ENCODE measurements at places on chromosomes 4 and X.
A peak's percentile ranks its signal among the peaks of the same experiment; 100 is the strongest.

GRCh38 chr4:183129675-183130074, 30.6 kb downstream of the WWC2 start:
- DNase-seq = no peak

DNA sequence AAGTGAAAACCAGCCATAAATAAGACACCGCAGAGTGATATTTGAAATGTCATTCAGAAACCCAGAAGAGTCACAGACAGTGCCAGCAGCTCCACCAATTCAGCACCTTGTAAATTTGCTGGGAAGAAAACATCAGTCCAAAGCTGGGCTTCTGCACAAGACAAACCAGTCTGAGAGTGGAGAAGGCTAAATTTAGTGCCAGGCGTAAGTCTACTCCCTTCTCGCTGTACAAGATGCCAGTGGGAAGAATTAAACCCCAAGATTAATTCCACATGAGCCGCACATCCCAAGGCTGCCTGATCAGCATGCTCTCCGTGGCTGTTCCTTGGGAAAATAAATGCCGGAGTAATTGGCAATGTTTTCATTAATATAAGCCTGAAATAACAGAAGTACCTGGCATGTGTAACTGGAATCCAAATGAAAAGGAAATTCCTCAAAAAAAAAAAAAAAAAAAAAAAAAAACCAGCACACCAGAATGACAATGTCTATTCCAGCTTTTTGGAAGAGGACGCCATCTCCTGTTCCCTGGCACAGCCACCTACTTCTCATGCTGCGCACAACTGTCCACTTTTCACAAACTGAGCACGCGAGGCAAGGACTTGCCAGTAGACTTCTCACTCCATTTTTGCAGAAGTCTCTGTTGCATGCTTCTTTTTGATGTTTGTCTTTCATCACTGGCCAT, 95.5 kb downstream of the NSUN7 start:
- DNase-seq = no peak

DNA sequence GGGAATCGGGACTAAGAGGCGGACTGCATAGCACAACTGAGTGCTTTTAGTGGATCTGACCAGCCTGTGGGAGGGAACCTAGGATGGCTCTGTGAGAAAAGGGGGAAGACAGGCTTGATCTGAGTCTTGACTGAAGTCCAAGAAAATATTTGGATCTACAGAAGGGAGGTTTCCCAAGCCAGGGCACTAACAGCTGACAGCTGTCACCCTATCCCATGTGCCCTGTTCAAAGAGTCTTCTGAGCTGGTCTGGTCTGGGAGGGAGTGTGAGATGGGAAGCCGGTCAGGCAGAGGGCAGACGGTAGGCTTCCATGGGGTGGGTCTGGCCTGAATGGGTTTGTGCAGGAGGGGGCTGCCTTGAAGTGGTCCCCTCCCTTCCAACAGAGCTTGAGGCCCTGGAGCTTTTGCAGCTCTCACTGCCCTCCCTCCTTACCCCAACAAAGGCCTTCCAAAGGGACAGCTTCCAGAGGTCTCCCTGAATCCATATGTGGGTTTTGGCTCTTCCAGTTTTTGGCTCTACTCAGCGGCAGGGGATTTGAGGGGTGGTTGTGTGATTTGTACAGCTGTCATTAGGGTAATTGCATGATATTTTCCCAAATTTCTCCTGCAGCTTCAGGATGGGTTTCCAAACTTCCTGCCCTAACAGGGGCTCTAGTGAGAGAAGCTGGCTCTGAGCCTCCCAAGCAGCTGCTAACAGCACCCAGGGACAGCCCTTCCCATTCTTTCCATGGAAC, 643.7 kb downstream of the BCOR start:
- DNase-seq = no peak

GRCh38 chr4:89322671-89323070, 15.1 kb upstream of the GPRIN3 start:
- DNase-seq = no peak

DNA sequence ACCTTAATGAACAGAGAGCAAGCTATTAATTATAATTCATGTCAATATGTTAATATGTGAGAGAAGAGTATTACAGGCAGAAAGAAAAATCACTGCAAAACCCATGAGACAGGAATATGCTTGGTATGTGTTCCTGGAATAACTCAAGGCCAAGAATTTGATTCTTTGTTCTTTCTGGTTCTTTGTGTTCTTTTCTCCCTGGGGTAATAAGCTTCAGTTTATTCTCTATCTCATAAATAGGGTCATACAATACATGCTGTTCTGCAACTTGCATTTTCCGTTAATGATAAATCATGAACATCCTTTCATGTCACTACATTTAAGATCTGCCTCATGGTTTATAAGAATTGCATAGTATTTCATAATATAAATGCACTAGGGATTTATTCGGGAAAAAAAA, 16.8 kb upstream of the THOC2 start:
- DNase-seq = no peak

- DNase-seq = no peak
Measured at GRCh38 chrX:134747006-134747405, 88.7 kb upstream of the PLAC1 start.

- no peak for DNase-seq
Measured at GRCh38 chr4:84496331-84496705, 2.8 kb downstream of the NKX6-1 start.

DNA sequence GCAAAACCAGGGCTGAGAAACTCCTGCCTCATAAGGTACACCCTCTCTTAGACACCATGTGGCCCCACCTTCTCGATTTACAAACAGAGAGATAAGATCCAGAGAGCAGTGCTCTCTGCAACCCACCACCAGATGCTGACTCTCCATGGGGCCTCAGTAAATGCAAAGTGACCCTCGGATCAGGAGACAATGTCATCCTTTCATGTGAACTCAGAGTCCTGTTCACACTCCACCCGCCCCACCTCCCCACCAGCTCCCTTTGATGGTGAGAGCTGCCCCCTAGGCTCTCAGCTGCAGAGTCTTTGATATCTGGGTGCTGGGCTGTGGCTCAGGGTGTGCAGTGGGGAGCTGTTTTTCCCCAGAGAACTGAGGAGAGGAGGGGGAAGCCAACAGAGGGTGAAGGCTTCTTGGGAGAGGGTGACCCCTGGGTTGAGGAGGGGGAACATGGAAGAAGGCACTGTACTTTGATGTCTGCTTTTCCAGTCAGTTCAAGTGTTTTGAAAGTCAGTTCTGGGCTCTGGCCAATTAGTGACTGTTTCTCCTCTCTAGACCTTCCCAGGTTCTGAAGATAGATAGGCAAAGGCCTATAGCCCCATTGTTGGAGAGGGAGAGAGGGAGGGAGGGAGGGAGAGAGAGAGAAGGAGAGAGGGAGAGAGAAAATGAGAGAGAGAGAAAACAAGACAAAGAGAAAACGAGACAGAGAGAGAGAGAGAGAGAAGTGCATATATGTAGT, 88.2 kb downstream of the SCD5 start:
- no peak for DNase-seq

DNA sequence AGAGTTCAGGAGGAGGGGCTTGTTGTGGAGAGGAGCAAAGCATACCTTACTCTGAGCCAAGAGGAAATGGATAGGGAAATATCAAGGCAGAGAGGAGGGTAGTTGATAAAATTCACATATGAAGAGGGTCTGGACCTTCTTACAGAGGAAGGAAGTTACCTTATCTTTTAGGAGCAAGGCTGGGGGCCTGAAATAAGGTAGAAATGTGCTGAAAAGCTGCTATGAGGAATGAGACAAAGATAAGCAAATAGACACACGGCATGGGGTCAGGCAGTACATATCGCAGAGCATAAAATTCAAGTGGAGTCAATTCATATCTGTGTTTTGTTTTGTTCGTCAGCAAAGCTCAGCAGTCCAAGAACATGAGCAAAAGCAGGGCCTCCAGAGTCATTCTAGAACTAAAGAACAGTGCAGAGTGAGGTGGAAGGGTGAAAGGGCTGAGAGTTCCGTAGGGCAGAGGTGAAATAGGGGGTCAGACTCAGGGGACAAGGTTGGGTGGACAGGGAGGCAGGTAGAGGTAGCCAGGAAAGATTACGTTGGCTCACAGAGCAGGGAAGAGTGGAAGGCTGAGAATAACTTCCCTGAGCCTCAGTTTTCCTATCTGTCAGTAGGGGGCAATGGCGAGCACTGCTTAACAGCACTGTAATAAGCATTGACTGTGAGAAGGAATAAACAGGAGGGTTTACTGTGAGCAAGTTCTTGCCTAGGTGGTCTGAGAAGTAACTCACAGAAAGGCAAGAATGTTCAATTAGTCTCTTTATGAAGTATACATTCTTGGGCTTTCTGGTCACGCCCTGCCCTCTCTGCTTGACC, 9.2 kb downstream of the VSIG4 start:
- DNase-seq = peak; percentile 35

DNA sequence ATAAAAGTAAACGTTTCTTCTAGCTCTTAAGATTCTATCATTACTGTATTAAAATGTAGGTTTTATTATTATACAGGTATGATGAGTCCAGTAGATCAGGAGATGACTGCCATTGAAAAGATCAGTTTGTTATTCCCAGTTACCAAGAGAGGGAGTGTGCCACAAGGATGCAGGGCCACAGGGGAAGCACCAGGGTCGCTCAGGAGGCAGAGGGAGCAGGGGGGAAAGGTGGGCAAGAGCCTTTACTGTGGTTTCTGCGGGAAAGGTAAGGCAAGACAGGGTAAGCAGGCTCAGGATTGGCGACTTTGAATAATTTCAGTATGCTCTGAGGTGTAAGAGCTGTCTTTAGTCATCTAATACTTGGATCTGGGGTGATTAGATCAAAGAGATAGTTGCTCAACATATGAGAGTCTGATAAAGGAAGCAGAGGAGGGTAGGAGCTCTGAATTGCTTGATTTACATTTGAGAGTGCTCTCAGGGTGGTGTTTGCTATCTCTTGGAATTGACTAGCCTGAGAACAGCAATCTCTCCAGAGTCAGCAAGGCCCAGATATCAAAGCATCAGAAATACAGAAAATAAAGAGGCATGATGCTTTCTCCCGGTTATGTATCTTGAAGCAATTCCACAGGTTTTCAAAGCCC, 86.0 kb downstream of the NDST3 start:
- DNase-seq = no peak

DNA sequence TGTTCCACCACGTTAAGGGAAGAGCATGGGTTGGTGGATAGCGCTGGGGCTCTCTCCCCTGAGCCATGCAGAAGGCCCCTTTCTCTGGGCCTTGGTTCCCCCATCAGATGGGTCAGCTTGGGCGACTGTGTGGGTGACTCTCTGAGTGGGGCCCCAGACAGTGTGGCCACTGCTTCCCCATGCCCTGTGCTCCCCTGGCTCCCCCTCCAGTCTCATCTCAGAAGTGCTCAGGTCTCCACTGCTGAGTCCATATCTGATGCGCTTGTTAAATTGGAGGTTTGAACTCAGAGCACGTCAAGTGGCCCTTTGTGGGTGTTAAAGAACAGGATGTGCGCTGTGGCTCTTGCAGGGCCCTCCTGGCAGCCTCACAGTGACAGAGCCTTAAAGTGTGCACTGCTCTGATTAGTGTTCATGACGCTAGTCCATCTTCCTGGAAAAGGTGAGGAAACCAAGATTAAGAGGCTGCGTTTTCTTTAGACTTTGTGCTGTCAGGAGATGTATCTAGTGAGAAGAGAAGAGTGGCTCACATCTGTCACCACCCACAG, 59.8 kb downstream of the NELFA start:
- peak; percentile 5 for DNase-seq

DNA sequence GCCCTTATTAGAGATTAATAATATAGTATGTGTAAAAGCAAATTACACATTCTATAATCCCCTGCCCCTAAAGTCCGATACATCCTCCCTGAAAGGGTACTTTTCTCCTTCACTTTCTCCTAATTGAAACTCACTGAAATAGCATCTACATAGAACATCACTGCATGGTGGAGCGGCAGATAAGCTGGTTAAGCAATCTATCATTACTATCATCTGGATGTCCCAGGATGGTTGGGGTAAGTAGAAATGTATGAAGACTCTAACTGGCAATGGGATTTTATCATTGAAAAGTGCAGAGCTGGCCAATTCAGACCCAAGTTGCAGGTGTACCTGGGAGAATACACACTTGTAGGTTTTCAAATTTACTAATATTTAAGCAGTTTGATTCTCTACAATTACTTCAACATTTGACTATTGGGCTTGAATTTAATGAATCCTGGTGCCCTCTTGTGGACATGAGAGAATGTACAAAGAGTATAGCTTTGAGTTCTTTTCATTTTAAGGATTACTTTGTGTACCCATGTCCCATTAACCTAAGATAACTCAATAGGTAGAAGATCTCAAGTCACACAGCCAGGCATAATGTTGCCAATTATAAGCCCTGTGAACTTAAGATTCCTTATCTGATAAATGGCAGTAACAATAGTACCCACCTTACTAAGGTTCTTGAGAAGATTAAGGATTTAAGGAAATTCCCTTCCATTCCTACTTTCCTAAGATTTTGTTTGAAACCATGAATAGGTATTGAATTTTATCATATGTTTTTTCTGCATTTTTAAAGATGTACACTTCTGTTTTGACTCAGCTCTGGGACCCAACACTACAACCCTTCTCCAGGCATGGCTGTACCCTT, 69.8 kb downstream of the SHROOM3 start:
- no peak for DNase-seq

DNA sequence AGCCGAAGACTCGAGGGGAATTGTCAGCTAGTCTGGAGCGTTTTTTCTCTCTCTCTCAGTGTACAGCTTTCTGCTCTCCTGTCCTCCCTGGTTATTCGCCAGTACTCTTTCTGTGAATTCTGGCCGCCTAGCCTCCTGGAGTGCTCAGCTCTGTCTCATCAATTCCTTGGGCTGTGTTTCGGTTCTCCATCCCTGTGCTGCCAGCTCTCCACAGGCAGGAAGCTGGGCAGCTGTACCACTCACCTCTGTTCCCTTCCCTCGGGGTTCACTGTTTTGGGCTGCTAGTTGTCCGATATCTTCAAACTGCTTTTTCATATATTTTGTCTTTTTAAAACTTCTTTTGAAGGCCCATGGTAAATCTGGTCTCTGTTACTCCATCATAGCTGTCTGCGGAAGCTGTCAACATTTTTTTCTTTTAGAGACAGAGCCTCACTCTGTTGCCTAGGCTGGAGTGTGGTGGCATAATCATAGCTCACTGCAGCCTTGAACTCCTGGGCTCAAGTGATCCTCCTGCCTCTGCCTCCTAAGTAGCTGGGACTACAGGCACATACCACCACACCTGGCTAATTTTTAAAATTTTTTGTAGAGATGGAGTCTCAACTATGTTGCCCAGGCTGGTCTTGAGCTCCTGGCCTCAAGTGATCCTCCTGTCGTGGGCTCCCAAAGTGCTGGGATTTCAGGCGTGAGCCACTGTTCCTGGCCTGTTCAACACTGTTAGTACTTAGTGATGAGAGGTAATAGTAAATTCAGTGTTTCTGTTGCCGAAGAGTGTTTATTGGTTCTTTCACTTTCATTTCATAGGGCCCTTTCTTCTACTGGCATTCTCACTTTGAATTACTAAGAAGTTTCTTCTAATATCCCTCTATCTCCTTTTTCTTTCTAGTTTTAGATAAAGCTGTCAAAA, 18.6 kb downstream of the ZCCHC4 start:
- DNase-seq = peak; percentile 45
